Kidney capillary endothelial cell (primary cell): ENCODE measurements at places on chromosomes 12 and 14.

- no peak for DNase-seq
Observed at GRCh38 chr12:94726236-94726835, 76.0 kb upstream of the TMCC3 start.

DNA sequence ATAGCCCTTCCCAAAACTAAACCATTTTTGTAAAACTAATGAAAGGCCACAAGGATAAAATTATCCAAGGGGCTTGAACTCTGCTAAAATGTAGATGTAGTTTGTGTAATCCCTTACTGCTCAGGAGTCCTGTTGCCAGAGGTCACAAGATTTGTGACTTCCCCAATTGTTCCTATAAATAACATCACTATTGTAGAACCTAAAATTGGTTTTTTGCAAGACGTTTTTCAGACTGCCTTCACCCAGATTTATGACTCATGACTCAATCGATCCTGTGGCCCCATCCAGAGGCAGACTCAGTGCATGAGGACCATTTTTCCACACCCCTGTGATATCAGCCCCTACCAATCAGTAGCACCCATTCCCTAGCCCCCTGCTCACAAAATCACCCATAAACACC is 61.5 kb upstream of the RASSF8 start:
- no peak for DNase-seq

- DNase-seq, result no peak
Observed at GRCh38 chr12:50609292-50609874, 104.6 kb downstream of the DIP2B start.

GRCh38 chr14:68547305-68548193 is 245.3 kb downstream of the ZFP36L1 start:
- DNase-seq, result no peak

DNA sequence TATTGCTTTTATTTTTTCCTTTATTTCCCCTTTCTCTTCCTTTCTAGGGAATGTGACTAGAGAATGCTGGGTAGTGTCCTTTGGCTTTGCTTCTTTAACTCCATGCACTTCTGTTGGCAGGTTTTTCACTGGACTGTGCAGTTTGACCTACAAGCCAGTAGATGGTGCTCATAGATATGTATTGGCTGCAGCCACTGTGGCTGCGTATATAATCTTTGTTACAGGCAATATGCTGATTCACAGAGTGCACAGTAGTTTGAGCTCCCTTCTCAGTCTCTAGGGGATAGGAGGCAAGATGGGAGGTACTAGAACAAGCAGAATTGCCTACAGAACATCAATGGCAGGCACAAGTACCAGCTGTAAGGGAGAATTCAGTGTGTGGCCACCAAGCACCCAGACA is 503.5 kb downstream of the LRFN5 start:
- no peak for DNase-seq

- no peak for DNase-seq
Observed at GRCh38 chr14:22411398-22412055, 177.5 kb downstream of the DAD1 start.

GRCh38 chr14:71466251-71466650 is 466.0 kb upstream of the RGS6 start:
- DNase-seq, result no peak

DNA sequence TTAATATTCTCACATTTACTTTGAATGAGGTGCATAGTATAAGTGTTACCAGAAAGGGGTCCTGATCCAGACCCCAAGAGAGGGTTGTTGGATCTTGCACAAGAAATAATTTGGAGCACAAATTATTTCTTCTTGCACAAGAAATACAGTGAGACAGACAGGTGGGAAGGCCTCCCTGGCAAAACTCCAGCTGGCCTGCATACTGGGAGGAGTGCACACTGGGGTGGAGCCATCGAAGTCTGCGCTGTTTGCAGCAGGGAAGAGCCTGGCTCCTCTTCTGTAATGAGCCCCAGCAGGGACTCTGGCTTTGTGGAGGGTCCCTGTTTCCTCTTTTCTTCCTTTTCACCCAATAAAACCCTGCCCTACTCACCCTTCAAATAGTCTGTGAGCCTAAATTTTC is 141.6 kb downstream of the GLT1D1 start:
- DNase-seq, result no peak

- DNase-seq, result no peak
Observed at GRCh38 chr14:53501361-53502211, 348.5 kb upstream of the DDHD1 start.

- no peak for DNase-seq
Observed at GRCh38 chr12:5429741-5430557, 2.0 kb upstream of the NTF3 start.

GRCh38 chr14:89491711-89492381 is 74.8 kb upstream of the FOXN3 start:
- DNase-seq, result no peak

DNA sequence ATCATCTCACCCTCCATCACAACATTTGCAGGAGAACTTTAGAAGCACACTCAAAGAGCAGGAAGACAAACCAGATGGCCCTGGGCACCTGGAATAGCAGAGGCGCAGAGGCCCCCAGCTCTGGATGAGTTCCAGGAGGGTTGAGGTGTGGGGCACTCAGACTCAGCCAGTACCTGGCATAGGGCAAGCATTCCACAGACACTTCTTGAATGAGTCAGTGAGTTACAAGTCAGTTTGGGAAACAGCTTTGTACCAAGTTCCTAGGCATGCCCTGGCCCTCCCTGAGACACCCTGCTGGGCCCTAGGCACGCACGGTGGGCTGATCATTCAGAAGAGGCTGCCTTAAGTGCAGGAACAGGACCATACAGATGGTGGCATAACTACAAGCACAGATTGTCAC is 54.3 kb downstream of the MAP3K9 start:
- no peak for DNase-seq

- DNase-seq, result no peak
Observed at GRCh38 chr14:93859957-93860356, 67.2 kb upstream of the FAM181A start.

DNA sequence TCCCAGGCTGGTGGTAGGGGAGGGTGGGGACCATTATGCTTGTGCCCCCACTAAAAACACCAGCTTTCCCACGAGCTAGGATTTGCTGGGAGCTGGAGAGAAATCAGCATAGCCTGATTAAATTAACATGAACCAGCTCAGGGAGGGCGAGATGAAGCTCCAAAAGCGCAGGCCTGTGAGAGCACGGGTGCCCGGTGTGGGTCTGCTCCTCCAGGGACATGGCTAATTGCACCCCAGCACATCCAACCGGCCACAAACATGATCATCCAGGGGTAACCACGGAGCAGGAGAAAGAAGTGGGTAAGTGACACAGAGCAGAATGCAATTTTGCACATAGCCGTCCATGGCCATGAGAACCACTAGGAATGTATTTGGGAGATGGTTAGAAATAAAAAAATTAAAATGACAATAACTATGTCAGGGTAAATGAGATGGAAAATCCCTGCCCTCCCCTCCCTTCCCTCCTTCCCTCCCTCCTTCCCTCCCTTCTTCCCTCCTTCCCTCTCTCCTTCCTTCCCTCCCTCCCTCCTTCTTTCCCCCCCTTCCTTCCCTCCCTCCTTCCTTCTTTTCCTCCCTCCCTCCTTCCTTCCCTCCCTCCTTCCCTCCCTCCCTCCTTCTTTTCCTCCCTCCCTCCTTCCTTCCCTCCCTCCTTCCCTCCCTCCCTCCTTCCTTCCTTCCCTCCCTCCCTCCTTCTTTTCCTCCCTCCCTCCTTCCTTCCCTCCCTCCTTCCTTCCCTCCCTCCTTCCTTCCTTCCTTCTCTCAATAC is 26.9 kb downstream of the CLMN start:
- DNase-seq, result no peak

DNA sequence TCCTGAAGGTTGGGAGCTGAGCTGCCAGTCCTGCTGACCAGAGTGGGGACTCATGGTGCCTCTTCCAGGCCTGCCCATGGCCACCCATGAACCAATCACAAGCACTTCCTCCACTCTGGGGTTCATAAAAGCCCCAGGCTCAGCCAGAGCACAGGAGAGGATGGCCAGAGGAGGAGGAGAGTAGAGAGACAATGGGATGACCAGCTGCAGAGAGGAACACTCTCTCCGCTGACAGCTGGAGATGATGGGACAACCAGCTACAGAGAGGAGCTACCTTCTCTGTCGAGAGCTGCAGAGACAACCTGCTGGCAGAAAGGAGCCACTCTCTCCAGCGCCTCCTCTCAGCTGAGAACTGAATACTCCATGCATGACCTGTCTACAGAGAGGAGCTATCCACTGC is 886.1 kb downstream of the BCL11B start:
- DNase-seq, result no peak

DNA sequence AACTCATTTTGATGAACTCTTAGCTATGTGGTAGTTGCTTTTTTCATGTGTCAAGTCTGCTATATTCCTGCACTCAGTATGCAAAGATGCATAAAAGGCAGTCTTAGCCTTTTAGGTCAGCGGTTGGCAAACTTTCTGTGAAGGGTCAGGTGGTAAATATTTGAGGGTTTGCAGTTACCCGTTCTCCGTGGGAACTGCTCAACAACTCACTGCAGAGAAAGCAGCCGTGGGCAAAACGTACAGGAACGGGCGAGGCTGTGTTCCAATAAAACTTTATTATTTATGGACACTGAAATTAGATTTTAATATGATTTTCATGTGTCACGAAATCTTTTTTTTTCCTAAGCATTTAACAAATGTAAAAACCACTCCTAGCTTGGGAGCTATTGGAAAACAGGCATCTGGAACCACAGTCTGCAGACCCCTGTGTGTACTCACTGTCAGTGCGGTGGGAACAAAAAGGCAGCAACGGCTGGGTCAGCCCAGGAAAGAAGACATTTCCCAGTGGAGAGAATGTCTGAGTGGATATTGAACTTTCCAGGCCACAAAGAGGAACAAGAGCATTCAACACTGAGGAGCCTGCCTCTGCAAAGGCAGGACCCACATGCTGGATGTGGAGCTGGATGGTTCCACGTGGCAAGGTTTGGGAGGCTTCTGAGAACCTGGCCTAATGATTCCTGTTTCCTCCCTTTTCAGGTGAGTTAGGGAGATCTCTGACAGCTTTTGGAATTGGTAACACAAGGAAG is 3.5 kb upstream of the ACACB start:
- DNase-seq, result no peak

DNA sequence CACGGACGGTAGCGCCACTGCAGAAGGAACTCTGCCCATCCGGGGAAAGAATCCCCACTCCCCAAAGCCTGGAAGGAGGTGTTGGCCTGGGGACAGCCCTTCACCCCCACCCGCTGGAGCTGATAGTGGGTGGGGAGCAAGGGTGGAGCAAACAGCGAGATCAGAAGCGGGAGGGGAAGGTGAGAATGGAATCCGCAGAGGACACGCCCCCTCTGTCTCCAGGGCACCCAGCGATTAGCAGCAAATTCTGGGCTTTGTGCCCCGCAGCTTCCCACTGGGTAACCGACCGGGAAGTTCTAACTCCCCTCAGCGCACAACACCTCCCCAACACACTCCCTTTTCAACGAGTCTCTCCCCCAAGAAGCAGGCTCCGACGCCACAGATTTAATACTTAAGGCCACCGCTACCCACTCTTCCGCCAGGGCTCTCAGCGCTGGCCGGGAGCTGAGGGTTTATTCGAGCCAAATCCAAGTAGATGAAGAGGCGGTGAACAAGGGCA is 1.4 kb downstream of the SLC25A29 start:
- DNase-seq, result peak; percentile 34

DNA sequence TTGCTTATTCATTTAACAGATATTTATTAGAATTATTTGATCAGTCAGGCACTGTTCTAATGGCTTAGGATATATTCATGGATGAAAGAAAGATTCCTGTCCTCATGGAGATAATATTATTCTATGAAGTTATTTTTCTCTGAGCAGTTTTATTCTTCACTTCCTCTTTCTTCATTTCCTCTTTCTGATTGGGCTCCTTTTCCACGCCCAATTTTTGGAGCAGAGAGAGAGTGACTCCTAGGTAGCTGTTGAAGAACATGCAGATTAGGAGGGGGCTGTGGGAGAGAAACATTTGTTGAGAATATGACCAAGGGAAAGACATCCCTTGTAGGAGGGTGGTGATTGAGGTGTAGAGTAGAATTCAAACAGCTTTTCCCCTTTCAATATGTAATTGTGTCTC is 6.0 kb upstream of the YARS2 start:
- no peak for DNase-seq

DNA sequence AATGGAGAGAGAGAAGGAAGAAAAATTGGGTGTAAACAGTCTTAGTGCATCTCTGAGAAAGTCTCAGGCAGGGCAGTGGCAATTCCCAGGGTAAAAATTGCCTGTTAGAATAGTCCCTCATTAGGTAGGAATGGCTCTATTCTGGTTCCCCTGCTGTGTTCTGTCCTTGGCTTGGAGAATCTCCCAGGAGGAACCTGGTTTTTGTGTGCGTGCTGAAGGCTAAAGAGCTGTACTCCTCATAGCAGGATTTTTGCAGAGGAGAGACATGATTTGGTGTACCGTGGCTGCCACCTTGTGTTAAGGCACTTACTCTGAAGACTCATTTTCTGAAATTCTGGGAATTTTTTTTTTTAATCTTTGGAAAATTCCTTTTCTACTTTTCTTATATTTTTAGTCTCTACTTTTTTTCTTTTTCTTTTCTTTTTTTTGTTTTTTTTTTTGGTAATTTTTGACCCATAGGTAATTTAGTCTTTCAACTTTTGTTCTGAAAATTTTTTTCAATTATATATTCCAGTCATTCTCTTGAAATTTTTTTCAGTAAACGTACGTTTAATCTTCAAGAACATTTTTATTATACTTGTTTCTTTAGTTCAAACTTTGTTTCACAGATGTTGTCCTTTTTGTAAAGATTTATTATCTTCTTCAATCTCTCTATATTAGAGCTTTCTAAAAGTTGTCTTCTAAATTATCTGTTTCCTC is 63.8 kb downstream of the FBXO33 start:
- peak; percentile 42 for DNase-seq

DNA sequence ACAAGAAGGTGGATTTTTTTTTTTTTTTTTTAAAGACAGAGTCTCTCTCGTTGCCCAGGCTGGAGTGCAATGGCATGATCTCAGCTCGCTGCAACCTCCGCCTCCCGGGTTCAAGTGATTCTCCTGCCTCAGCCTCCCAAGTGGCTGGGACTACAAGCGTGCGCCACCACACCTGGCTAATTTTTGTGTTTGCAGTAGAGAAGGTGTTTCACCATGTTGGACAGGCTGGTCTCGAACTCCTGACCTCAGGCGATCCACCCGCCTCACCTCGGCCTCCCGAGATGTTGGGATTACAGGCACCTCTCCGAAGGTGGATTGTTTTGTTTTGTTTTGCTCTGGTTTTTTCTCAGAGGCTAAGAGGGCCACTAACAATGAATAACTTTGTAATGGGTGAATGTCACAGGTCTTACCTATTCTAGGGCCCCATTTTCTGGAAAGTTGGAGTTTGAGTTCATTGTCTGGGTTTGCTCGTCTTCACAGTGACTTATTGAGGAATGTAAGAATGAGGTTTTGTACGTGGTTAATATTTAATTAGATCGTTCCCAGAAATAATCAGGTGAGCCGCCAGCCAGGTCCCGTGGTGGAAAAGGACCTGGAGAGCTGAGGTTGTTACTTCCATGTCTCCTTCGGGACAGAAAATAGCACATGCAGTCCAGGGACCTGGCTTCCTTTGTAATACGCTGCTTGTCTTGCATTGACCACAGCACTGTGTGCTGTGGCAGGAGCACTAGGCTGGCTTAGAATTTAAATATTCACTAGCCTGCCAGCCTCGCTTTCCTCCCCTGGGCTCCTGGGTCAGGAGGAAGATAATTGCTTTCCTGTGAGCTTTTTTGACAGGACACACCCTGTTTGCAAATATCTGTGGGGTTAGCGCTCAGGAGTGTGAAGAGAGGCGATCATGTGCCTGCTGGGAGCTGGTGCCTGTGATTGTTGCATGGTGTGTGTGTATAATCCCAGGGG is 2.3 kb downstream of the HIP1R start:
- no peak for DNase-seq
